Stimulated activated CD8-positive, alpha-beta memory T cell treated with anti-CD3 and anti-CD28 coated beads, Interleukin-7, amount 100 ng/mL, for 4 hours (primary cell): ENCODE measurements at places on chromosomes 5 and 9.

DNA sequence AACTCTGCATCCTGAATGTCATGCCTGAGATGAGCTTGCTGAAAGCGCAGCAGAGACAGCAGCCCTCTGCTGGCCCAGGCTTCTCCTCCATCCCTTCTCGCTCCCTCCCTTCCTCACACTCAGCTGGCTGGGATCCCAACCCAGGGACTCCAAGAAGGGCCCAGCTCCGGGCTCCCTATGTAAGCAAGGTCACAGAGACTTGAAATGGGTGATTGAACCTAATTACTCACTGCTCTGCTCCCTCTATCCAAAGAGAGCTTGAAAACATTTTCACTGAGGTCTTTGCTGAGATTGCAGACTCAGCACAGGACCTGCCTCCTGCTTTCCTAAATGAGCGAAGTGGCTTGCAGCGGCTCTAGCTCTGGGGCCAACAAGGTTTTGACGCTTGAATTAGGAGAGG is 42.8 kb downstream of the RAPGEF1 start:
- DNase-seq, result no peak

DNA sequence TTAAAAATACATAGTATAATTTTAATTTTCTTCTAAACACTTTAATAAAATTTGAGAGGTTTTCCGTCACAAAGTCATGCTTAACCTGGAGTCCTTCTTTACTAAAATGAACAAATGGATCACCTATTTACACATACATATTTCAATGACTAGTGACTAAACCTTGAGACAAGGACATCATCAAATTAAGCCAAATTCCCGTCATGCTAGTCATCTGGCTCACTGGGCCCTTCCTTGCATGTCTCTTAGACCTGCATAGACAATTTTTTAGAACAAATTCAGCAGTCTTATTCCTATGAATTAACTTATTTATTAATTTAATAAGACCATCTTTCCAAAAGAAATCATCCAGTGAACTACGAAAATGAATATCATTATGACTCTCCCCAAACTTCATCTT is 26.6 kb downstream of the ERAP2 start:
- DNase-seq, result no peak

- DNase-seq, result no peak
Observed at GRCh38 chr5:53601570-53601969, 41.1 kb downstream of the NDUFS4 start.

DNA sequence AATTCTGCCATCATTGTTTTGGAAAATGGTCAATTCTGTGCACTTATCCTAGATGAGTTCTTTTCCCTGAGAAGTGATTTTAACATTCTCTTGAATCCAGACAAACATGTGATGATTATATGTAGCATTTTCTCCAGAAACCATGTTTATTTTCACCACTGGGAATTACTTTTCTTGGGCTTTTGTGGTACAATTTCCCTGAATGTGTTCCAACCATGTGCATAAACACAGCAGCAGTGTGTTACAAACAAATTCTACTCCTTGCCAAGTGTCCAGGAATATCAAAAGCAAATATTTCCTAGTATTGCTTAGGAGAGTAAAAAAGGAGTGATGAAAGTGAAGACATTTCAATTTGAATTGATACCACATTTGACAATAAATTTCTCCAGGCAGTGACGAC is 50.4 kb downstream of the NXNL2 start:
- no peak for DNase-seq

DNA sequence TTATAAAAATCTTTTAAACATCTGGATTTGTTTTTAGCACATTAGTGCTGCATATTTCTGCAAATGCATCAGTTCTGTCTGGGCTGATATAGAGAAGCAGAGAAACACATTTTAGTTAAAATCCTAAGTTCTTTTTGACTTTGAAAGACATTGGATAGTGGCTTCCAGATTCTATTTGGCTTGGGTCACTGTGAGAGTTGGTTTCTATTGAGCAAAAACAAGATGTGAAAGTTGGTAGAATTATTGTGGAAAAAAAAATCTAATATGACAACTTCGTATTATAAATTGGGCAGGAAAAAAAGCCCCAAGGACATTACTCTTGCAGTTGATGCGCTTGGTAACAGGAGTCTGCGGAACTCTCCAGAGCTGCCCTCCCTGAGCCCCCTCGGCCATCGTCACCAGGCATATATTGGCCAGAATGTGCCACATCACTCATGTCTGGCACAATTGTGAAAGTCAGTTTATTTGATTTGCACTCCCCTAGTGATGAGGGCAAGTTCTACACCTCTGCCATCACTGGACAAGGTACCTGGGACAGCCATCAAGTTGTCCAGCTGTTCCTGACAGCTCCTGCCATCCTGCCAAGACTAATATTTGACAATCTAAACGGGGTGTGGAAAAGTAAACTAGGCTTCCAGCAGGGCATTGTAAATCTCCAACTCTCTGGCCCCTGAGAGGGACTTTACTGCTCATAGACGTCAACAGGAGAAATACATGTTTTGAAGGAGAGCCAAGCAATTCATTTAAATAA is 334.5 kb downstream of the TENT4A start:
- no peak for DNase-seq

GRCh38 chr9:16184964-16185646 is 632.3 kb downstream of the CCDC171 start:
- no peak for DNase-seq
